ENCODE measurements at places on chromosomes 16 and 17. TPM values are rescaled to one million over a fixed set of nuclear protein-coding genes. Genes with fewer than 3 reads are reported as not detected.
A peak's percentile ranks its signal among the peaks of the same experiment; 100 is the strongest.

GRCh38 chr16:733382-734207 is 6.7 kb downstream of the HAGHL start:
- no peak for DNase-seq

GRCh38 chr16:22693638-22694340 is 120.2 kb upstream of the HS3ST2 start:
- DNase-seq, result peak; percentile 89

DNA sequence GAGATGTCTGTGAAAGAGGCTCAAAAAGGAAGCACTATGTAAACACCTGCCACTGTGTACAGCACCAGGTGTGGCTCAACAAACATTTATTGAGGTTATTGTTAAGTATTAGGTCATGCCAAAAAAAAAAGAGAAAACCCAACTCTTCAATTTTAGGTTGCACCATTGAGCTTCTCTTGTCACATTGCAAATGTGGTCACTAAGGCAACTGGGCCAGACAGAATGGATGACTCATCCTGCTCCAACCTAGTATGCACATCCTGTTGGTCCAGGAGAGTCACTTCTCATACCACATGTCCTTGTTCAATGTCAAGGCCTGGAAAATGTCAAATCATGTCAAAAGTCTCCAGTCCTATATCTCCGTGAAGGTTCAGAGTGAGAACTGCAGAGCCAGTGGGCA is 25.0 kb downstream of the HOXB1 start:
- peak; percentile 82 for DNase-seq

GRCh38 chr17:9475101-9475658 is 100.4 kb downstream of the STX8 start:
- peak; percentile 65 for DNase-seq

DNA sequence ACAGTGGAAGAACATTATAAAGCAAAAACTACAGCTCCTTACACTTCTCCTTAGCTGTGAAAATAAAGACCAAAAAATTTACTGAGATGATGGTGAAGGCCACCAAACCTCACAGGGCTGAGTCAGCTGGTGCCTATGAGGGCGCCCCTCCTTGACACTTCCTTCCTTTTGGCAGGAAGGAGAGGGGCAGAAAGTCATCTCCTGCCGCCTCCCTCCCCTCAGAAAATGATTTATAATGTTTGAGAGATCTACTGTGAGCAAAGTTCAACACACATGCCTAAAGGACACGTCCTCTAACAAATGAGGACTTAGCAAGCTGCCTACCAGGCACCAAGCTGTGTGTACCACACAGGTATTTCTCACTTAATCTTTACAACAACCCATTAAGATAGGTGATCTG is 245.7 kb downstream of the PRKCA start:
- no peak for DNase-seq

DNA sequence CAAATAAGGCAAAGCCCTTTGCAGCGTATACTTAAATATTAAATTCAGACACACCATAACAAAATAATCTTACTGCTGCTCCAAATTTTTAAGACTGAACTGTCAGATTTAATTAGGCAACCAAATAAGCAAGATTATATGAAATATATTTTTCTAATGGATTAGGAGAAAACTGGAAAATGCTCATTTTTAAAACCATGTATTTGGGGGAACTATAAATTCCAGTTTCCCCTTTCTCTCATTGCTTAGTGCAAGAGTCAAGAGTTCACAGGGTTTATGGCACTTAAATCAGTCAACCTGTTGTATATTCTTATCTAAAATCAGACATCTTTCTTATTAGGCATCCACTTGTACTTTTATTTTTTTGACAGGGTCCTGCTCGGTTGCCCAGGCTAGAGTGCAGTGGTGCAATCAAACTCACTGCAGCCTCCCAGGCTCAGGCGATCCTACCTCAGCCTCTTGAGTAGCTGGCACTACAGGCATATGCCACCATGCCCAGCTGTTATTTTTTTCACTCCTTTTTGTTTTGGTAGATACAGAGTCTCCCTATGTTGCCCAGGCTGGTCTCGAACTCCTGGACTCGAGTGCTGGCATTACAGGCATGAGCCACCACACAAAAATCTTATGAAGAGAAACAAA is 2.1 kb upstream of the KANSL1 start:
- no peak for DNase-seq

- no peak for DNase-seq
Observed at GRCh38 chr17:21303441-21304065, 19.0 kb downstream of the MAP2K3 start.

DNA sequence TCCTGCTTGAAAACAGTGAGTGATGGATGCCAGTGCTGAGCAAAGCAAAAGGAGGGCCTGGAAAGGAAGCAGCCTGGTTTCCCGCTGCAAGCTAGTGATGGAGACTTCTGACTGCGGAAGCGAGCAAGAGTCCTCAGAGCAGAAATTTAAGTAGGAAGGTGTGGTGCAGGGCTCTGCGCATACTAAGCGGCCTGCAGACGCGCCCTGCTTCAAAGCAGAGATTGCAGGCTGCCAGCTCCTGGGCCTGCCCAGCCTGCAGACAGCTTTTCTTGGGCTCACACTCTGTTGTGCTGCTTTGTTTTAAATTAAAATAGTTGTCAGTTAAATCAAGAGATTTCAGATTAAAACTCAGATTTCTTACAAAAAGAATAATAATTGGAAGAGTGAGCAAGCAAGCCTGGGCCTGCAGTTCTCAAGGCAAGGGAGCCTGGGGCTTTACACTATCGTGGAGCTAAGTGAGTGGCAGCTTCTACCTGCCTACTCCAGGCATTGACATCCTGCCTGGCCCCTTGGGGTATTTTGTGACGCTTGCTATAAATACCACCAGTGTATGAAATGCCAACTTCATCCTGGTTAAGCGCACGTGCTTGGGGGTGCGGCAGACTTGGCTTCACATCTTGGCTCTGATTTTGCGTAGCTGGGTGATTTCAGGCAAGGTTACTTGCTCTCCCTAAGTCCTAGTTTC is 237.3 kb downstream of the XYLT1 start:
- no peak for DNase-seq

DNA sequence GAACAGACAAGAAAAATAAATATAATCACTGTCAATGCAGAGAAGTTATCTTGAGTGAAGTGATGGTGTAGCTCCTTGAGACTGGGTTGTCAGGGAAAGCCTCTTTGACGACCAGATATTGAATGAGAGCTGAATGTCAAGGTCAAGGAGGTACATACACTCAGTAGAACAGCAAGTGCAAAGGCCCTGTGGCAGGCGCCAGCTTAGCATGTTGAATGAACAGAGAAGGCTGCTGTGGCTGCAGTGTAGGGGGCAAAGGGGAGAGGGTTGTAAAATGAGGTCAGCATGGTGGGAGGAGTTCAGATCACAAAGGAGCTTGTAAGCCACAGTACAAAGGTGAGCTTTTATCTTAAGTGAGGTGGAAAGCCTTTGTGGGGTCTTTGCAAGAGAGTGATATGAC is 111.5 kb downstream of the ZFHX3 start:
- DNase-seq, result no peak

- DNase-seq, result peak; percentile 13
Observed at GRCh38 chr16:59060207-59060606, 326.1 kb upstream of the GOT2 start.

DNA sequence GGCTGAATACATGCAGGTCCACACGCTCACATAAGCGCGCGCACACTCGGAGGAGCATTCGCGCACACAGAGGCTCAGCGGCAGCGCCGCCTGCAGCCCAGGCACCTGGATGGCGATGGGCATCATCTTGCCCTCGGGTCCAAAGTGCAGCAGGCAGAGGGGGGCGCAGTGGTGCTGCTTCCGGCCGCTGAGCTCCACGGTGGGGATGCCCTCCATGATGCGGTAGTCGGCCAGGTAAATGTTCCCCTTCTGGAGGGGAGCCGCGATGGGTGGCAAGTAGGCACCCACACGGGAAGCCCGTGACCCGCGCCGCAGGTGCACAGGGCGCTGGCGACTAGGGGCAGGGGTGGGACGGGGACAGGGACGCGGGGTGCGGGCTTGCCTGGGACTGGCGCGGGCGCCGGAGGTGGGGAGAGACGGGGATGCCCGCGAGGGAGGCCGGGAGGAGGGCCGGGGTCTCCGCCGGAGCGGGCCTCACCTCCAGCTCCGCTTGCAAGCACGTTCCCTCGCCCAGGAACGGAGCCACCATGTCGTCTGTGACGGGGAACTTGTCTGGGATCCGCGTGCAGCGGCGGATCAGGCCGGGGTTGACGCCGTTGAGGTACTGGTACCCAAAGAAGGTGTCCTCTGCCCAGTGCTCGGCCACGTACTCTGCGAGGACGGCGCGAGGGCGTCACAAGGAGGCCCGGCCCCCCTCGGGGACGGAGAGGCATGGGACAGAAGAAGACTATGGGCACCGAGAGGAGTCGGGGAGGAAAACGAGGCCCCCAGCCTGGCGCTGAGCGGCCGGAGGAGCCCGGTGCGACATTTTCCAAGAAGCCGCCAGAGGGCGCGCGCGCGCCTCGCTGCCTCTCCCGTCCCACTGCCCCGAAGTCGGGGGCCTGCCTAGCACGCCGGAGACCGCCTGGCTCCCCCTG is 8.0 kb downstream of the ALOX12B start:
- peak; percentile 58 for DNase-seq

GRCh38 chr17:50691550-50692447 is 15.9 kb downstream of the ANKRD40 start:
- DNase-seq, result no peak

DNA sequence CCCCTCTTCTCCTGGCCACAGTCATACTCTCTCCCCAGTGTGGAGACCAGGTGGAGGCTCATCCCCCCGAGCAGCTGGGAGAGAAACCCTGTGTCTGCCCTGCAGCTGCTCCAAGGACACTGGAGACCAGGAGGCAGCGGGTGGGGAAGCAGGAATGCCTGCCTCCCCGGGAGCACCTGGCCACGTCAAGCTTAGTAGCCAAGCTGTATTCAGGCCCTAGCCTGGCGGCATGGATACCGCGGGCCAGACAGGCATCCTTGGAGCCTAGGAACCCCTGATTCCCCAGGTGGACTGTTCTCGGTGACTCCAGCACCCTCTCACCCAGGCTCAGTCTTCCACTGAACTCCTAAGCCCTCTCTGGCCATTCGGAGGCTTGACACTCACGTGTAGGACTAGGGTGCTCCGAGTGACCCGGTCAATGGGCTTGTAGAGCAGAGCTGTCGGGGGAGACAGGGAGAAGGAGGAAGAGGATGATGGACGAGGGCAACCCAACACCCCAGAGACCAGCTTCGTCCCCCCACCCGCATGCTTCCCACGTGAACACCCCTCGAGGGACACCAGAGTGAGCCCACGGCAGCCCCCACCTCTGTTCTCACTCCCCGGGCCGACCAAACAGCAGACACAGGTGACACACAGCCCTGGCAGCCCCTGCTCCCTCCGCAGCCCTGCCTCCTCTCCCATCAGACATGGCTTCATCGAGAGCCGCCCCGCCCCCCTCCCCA is 76.5 kb downstream of the TIMM22 start:
- peak; percentile 86 for DNase-seq

- no peak for DNase-seq
Observed at GRCh38 chr16:67105881-67106280, 3.9 kb upstream of the PHAF1 start.

- DNase-seq, result no peak
Observed at GRCh38 chr16:69768666-69769065, 6.5 kb downstream of the WWP2 start.

DNA sequence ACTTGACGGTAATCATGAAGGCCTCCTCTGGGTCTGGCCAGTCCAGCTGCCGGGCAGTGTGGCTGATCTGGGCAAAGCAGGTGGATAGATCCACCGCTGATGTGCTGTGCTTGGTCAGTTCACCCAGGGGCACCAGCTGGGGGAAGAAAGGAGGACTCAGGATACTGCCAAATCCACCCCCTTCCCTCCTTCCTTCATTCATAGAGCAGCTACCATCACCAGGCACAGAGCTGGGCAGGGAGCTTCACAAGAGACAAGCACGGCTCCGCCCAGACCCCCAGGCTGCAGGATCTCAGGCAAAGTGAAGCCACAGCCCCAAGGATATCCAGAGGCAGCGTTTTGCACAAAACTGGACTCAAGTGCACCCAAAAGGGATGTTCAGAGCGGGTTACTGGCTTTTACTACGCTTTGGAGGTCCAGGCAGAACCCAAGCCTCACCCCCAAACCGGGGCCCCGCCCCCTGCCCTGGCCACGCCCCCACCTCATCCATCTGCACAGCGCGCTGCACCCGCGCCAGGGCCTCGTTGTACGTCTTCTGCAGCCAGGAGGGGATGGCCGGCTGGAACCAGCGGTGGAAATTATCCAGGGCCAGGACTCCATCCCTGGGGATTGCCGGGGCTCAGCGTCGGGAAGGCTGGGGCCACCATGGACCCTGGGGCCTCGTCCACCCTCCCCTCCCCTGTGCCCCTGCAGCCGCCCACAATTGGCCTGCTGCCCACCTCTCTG is 9.1 kb downstream of the UNC13D start:
- DNase-seq, result peak; percentile 36

DNA sequence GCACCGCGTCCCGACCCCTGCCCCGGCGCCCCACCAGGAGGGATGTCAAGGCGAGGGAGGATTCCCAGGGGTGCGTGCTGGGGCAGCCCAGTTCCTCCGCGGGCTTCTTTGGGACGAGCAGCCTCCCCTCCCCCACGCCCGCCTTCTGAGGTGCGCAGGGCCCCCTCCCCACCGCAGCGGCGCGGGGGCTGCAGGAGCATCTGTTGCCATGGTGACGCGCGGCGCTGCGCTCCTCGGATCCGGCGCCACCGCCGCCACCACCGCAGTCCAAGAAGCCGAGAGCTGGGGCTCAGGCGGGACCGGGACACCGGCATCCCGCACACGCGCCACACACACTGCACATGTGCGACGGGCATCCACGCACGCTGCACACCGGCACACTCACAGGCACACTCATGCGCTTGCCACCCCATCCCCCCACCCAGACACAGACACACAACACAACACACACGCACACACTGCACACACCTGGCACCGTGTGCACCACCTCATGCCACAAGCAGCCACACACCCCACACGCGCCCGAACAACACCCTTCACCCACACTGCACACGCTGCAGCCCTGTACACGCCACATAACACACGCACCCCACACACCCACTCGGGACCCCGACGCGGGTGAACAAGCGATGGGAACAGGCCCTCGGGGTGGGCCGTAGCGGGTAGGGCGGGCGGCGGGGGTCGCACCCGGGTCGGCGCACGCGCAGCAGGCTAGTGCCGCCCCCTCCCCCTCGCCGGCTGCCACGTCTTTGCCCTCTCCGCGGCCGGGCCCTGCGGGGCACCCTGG is 17.0 kb downstream of the ENPP7 start:
- DNase-seq, result no peak

DNA sequence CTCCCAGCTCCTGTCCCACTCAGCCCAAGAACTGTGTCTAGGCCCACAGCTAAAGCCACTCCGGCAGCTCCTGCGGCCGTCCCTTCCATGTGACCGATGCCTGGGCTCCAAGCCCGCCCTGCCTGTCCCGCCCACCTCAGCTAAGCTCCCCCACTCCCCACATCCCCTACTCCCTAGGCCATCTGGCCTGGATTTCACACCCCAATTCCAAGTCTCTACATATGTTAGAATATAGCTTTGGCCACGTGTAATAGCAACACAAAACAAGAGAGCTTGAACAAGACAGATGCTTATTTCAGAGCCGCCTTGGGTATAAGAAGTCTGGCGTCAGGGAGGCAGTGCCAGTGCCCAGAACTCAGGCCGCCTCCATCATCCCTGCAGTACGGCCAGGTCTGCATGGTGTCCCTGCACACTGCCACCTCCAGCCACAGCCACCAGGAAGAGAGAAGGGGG is 30.0 kb upstream of the USP22 start:
- DNase-seq, result no peak

CFAP97D1 gene
- not detected for total RNA-seq

HOXB8 gene
- 13.8 TPM for total RNA-seq

MYL4 gene
- total RNA-seq, result 1,135 TPM

HERPUD1 gene
- 327 TPM for total RNA-seq

CYB5D1 gene
- 4.0 TPM for total RNA-seq

PRSS36 gene
- total RNA-seq, result 0.51 TPM

GPT2 gene
- 17.0 TPM for total RNA-seq

GAS2L2 gene
- not detected for total RNA-seq

CACNG1 gene
- 142 TPM for total RNA-seq

C1QTNF1 gene
- total RNA-seq, result 1.5 TPM

JPH3 gene
- not detected for total RNA-seq

ARHGAP23 gene
- 68.6 TPM for total RNA-seq
